NCI-H2107 (cell line): ENCODE measurements at places on chromosomes 16 and 17.
A peak's percentile ranks its signal among the peaks of the same experiment; 100 is the strongest.

DNA sequence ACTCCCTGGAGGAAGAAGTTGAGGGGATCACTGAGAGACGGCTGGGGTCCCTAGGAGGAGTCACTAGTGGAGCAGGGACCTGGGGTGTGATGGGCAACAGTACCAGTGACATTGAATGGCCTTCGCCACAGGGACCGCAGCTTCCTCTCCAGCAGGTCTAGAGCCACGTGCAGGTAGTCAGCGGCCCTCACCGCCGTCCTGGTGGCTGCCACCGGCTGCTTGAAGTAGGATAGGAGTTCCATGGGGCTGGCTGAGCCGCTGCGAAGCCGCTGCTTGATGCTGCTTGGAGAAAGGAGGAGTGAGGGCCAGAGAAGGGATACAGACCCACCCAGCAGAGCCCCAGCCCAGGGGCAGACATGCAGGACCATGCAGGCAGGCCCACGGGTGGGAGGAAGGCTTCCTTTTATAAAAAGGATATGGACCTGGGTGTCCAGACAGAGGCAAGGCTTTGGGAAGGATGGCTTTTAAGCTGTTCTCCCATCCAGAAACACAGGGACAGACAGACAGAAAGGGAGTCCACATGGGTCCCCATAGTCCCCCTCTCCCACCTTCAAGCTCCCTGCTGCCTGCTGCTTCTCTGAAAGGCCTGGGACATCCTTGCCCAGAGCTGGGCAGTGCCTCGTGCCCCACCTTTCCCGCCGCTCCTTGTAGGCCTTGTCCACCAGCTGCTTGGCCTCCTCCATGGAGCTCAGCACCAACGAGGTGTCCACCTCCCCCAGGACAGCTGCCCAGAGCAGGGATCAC lies 827 bp downstream of the MPO start:
- no peak for DNase-seq

DNA sequence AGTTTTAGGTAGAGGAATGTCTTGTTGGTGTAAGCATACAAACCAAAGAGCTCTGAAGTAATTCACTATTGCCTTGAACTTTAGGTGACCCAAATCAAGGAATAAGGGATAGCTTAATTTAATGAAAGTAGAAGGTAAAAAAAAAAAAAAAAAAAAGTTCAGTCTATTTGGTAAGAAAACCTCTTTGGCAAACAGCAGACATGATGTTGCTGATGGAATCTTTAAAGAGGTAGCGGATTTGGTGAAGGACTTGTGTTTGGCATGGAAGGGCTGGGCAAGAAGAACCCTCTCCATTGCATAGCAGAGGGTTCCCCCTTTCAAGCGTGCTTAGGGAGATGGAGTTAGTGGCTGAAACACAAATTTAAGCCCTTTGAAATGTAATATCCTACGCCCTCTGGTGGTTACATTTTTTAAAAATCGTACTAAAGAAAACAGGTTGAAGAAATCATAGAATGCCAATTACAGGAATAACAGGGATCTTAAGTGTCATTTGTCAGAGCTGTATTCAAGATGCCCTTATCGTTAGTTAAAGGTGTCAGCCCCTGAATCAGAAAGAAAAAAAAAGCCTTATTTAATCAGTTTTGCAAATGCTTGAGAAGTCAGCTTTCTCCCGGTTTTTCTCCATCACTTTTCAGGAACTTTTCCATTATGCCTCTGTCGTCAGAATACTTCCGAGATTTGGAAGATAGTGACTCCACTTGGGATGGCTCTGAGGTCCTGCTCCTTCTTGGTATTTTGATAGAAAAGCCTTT lies 383.1 kb downstream of the KCNJ2 start:
- peak; percentile 44 for DNase-seq

DNA sequence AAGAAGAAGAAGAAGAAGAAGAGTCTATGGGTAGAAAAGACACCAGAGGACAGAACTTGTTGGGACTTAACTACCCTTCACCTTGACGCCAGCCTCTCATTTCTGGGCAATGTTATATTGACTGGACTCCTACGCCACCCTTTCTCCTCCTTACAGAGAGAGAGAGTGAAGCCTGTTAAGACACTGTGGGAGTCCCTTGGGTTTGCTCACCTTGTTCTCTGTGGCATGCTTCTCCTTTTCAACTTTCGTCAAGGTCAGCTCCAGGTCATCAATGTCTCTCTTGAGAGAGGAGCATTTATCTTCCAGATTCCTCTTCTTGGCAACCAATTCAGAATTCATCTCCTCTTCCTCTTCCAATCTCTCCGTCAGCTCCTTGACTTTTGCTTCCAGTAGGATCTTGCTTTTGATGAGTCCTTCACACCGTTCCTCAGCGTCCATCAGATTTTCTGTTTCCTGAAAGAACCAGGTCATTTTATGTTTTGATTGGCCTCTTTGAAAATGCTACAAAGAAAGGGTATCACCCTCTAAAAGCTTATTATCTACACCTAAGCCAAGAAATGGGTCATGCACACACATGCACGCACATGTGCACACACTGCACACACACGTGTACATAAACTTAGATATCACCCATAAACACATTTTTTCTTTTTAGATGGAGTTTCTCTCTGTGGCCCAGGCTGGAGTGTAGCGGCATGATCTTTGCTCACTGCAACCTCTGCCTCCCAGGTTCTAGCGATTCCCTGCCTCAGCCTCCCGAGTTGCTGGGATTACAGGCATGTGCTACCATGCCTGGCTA lies 48.8 kb downstream of the MYH13 start:
- DNase-seq: no peak

DNA sequence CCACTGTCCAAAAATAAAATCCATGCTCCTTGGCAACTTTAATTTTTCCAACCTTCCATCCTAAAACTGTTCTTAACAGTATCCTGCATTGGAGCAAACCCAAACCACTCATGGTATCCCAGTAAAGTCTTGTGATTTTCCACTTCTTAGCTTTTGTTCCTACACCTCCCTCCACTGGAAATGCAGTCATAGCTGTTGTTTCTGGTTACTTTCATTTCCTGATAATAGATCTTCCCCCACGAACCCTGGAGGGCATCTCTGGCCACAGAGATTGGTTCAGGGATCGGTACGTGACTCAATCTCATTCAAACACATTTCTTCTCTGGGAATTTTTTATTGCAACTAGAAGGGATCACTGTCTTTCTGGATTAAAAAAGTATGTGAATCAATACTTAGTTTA lies 276.0 kb downstream of the GRIN2A start:
- DNase-seq: no peak

GRCh38 chr16:66728117-66728787 lies 23.2 kb downstream of the DYNC1LI2 start:
- DNase-seq: peak; percentile 34
